ENCODE measurements at places on chromosomes 6 and 20. TPM values are rescaled to one million over a fixed set of nuclear protein-coding genes. Genes with fewer than 3 reads are reported as not detected.

Gene EDN3
- total RNA-seq = 1.8 TPM

Gene SOX18
- 1.8 TPM for total RNA-seq

Gene ENPP5
- total RNA-seq = not detected

Gene AKAP12
- 143 TPM for total RNA-seq
